NCI-H1436 (cell line): ENCODE measurements at places on chromosomes 6 and 20.

GRCh38 chr20:2463616-2464365, 6.8 kb downstream of the SNRPB start:
- DNase-seq: no peak

DNA sequence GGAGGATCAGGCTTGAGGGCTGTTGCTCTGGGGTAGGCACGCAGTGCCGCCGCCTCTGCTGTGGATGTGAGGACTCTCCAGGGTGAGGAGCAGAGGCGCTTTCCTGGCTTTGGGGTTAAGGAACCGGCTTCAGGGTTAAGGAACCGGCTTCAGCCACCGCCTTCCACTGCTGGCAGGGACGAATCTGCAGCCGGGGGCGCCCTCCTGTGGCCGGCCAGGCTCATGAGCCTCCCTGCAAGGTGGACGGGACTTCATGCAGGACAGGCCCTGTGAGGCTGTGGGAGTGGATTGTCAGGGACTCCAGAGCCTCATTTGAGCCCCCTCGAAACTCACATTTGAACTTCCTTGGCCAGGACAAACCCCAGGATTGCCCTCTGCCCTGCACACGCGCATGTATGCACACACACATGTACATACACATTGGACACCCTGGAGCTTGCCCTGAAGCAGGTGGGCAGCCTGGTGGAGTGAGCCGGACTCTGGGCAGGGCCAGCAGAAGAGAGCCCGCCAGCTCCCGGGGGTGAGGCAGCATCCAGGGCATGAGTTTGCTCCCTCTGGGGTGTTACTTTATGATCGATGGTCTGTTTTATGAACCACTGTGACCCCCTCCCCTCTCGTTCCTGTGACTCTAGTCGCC, 146.9 kb downstream of the PHACTR3 start:
- no peak for DNase-seq

GRCh38 chr6:30886897-30887255, 2.6 kb downstream of the DDR1 start:
- DNase-seq: no peak

- DNase-seq: no peak
Measured at GRCh38 chr20:33812908-33813462, 1.8 kb downstream of the CHMP4B start.

- no peak for DNase-seq
Measured at GRCh38 chr20:9397928-9398327, 116.5 kb upstream of the LAMP5 start.

- DNase-seq: no peak
Measured at GRCh38 chr20:57236813-57237584, 29.4 kb downstream of the BMP7 start.

GRCh38 chr6:134619077-134619476, 301.2 kb upstream of the SGK1 start:
- no peak for DNase-seq

DNA sequence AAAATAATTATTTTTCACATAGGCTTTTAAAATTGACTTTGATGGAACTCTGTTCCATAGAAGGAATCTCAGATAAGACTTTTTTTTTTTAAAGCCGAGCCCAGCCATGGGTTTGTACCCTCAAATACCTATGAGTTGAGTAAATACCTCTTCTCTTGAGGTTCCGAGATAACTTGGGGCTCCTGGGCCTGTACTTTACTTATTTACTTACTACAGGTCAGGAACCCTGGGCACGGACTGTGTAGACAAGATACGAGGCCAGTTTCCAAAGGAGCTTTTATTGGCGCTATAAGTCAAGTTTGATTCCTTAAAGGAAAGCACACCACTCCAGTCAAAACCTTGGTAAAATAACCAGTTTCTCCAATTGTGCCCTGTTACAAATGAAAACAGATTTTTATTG, 7.5 kb downstream of the AFG1L start:
- no peak for DNase-seq

DNA sequence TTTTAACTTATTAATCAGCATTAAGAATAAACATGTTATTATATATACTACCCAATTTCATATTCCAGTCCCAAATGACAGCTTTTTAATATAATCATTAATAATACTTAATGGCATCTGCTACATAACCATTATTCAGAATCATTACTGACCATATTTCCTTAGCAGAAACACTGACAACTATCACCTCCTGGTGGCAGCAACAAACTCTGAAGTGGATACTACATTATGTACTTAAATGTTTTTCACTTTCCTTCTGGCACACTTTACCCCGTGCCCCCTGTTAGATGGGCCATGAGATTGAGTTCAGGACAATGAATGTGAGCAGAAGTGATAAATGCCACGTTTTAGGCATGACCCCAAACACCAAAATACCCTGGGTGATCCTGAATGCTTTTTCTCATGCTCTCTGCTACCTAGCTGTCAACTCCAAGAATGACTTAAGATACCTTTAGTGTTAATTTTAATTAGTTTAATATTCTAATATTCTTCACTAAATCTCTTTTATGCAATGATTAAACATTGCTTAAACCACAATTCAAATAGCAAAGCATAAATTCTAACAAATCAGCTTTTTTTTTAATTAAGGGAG, 77.1 kb downstream of the LMBRD1 start:
- no peak for DNase-seq

DNA sequence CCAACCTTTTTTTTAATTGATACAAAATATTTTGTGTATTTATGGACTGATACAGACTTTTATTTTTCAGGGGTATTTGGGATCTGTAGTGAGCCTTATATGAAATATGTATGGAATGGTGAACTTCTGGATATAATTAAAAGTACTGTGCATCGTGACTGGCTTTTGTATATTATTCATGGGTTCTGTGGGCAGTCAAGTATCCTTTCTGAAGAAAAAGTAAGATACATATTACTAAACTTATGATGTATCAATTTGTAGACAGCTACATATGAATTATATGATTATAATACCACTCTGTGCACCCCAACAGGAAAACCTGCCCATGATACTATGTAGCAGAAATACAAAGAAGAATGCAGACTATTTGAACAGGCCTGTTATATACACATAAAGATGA, 47.2 kb downstream of the FIG4 start:
- no peak for DNase-seq
